ENCODE measurements at places on chromosomes 4 and X.

DNA sequence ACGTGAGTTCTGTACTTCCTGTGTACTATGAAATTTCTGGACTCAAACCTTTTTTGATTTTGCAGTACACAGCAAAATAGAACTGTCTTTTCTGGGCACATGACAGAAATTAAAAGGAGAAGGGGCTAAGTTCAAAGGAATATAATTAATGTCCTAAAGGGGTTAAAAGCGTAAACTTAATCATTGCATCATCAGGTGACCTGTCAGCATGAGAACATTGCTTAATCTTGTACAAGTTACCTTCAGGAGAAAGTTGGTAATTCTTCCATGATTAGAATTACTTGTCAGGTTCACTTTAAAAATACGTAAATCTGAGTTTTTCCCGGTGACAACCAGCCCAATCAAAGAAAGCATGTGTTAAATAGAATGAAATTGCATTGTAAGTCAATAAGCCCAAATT is 43.2 kb upstream of the PNPLA4 start:
- no peak for DNase-seq

GRCh38 chrX:45083314-45083713 is 117.4 kb downstream of the DIPK2B start:
- no peak for DNase-seq

GRCh38 chr4:172149329-172149728 is 336.1 kb downstream of the GALNTL6 start:
- DNase-seq = no peak

GRCh38 chrX:100645106-100645505 is 1.1 kb downstream of the SRPX2 start:
- DNase-seq = peak; percentile 54

DNA sequence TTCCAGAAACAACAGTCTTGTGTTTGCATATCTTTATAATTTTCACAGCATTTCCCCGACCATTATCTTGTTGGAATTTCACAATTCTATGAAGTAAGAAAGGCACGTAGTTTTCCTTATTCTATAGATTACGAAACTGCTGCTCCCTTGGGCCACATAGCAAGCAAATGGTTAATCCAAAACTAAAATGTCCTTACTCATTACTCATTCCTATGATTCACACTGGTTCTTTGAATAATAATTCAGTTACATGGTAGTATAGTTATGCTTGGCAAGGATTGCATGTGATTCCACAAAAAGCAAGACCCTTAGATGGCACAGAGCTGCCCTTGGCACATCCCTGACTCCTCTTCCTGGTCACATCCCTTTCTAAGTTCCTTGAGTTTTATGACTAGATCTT is 51.2 kb downstream of the OR13H1 start:
- DNase-seq = peak; percentile 38

GRCh38 chr4:131764730-131765129 is 1384.4 kb upstream of the PCDH10 start:
- no peak for DNase-seq

DNA sequence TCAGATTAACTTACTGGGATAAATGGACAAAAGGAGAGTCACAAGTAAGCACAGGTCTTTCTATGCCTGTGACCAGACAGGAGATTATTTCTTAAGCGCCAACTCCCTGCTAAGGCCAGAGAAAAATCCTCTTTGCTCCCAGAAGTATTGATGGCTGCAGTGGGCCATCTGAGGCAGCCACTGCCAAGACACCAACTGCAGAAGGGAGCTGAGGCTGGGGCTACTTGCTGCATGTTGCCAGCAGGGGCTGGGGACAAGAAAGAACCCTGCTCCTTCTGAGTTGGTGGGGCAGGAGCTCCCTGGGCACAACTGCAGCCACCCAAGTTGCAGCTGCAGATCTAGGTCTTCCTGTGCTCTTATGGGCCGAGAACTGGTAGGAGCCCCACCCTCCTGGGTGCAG is 1075.3 kb downstream of the PCDH18 start:
- no peak for DNase-seq

DNA sequence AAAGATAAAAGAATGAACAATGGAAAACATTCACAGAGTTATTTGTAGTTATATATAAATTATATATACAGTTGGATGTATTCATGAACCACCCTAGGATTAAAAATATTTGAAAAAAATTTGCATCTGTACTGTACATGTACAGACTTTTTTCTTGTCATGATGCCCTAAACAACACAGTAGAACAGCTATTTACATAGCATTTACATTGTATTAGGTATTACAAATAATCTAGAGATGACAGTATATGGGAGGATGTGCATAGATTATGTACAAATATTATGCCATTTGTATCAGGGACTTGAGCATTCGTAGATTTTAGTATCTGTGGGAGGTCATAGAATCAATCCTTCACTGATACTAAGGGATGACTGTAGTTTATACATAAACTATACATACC is 44.8 kb downstream of the GSTCD start:
- no peak for DNase-seq

Data from bronchial epithelial cell (primary cell).